ENCODE measurements at places on chromosomes 12 and 14.

- no peak for DNase-seq
Measured at GRCh38 chr12:33825442-33825841, 196.9 kb upstream of the ALG10 start.

DNA sequence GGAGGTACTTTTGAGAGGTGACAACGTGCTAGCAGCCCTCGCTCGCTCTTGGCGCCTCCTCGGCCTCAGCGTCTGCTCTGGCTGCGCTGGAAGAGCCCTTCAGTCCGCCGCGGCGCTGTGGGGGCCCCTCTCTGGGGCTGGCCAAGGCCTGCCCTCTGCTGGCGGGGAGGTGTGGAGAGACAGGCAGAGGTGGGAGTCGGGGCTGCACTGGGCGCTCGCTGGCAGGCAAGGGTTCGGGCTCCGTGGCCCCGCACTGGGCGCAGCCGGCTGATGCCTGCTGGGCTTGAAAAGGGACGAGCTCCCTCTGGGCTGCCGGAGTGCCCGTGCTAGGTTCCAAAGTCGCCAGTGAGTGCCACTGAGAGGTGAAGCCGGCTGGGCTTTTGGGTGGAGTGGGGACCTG, 580.0 kb downstream of the DIO2 start:
- no peak for DNase-seq

GRCh38 chr12:52382854-52383253, 2.6 kb downstream of the KRT84 start:
- no peak for DNase-seq

GRCh38 chr12:101824831-101825230, 5.9 kb downstream of the GNPTAB start:
- no peak for DNase-seq

DNA sequence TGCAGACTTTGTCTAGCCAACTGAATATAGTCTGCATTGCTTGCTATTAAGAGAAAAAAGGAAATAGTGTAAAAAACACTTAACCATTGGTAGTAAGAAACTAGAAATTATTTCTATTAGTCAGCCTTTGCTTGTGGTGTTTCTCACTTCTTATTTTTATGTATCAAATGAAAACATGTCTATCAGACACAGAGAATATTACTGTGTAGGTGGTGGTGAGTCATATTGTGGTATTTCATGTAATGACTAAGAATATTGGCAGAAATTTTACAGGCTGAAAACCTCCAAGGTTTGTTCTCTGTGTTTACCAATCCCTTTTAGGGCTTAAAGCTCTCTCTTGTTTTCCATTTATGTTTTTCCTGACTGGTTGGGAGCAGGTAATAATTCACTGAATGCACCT, 87.2 kb downstream of the DAAM1 start:
- no peak for DNase-seq

DNA sequence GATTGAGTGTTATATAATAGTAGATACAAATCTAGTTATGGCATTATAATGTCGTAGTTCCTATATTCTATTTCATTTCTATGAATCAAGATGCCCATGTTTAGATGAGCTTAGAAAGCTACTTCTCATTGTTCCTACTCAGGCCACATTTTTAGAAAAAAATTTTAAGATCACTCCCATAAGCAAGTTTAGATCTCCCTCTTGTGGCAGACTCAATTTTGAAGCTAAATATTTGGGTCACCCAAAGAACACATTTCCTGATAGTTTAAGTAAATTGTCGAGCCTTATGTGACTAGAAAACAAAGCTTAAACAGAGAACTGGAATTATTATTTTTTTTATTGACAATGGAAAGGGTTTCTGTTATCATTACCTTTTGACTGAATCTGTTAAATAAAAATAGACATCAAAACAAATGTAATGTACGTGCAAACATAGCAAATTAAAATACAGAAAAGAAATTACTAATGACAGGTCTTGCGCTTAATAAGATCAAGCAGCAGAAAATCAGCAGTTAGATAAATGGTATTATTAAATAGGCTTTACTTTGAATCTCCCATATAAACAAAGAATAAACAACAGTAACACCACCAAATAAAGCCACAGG, 180.2 kb downstream of the ACSS3 start:
- no peak for DNase-seq

- no peak for DNase-seq
Measured at GRCh38 chr12:92162079-92162478, 16.4 kb upstream of the BTG1 start.

DNA sequence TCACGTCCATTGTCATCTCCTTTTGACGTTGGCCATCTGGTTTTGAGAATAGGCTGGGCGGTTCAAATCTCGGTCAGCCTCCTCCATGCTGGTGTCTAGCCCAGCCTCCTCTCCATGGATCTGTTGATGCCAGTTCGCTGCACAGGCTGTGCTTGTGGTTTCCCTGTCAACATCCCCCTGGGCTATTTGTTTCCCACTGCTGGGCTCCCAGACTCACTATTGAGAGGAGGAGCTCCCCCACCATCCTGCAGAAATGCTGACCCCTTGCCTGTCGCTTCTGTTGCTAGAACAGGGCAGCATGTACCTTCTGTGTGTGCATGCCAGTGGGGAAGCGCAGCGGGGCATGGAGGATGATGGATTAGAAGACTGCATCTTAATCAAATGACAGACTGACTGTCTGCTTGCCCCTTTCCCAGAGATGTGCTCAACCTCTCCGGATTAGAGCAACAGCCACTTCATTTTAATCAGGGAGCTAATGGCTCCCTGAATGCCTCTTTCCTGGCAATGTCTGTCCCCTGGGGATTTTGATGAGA, 170.5 kb downstream of the TSPAN9 start:
- DNase-seq, result no peak

- no peak for DNase-seq
Measured at GRCh38 chr14:38206689-38207376, 871 bp upstream of the SSTR1 start.

GRCh38 chr12:90292183-90292582, 583.5 kb upstream of the ATP2B1 start:
- DNase-seq, result no peak

- no peak for DNase-seq
Measured at GRCh38 chr14:101689039-101689501, 72.4 kb upstream of the PPP2R5C start.

GRCh38 chr12:90682398-90682797, 272.6 kb downstream of the CCER1 start:
- DNase-seq, result no peak

- no peak for DNase-seq
Measured at GRCh38 chr12:65638324-65638723, 186.0 kb upstream of the HMGA2 start.

DNA sequence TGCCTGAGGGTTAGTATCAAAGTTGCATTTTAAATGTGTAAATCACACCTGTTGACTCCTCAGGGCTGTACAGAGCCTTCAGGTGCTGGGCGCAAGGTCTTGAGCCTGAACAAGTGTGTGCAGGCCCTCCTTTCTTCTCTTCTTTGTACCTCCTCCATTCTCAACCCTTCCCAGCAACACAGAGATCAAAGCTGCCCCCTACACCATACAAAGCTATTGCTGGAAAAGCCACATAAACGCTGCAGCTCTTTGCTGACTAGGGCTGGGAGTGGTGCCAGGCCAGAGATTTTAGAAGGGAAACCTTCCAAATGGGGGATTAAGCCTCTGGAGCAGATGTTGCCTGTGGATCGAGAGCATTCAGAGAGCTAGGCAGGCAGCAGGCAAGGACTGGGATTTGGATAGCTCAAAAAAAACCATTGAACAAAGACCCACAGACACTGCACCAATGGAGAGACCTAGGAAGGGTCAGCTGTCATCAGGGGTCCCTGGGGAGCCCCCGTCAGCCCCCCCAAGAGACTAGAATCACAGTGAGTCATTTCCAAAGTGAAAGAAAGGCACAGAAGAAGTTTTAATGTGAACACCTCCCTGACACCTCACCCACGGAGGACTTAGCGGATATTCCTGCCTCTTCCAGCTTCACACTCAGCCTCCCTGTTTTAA, 18.2 kb upstream of the SUSD6 start:
- DNase-seq, result no peak

- DNase-seq, result no peak
Measured at GRCh38 chr14:100605706-100606686, 18.8 kb upstream of the BEGAIN start.

- no peak for DNase-seq
Measured at GRCh38 chr12:100138048-100138802, 4.4 kb downstream of the BLTP3B start.

DNA sequence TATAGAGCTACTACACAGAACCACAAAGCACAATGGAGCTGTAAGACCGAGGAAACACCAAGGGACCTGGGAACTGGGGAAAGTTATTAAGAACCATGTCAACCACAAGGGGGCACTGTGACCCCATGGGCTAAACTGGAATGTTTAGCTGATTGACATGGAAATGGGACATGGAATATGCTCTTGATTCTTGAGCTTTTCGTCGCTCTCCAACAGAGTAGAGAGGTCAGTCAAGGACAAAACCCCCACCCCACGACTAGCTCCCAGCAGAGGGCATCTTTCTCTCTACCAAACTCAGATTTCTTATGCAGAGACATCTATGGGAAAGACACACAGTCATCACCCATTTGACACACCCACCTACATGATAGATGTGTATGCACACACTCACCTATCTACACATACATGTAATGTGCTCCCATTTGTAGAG, 10.1 kb downstream of the NDRG2 start:
- peak; percentile 78 for DNase-seq

GRCh38 chr14:65560340-65561027, 148.0 kb downstream of the FUT8 start:
- DNase-seq, result no peak

- no peak for DNase-seq
Measured at GRCh38 chr12:98939350-98939749, 294.3 kb downstream of the APAF1 start.

GRCh38 chr12:89775063-89775985, 66.7 kb upstream of the ATP2B1 start:
- no peak for DNase-seq

GRCh38 chr14:38662781-38663180, 406.9 kb upstream of the CLEC14A start:
- DNase-seq, result no peak

- no peak for DNase-seq
Measured at GRCh38 chr12:70982991-70983390, 62.5 kb upstream of the PTPRR start.

DNA sequence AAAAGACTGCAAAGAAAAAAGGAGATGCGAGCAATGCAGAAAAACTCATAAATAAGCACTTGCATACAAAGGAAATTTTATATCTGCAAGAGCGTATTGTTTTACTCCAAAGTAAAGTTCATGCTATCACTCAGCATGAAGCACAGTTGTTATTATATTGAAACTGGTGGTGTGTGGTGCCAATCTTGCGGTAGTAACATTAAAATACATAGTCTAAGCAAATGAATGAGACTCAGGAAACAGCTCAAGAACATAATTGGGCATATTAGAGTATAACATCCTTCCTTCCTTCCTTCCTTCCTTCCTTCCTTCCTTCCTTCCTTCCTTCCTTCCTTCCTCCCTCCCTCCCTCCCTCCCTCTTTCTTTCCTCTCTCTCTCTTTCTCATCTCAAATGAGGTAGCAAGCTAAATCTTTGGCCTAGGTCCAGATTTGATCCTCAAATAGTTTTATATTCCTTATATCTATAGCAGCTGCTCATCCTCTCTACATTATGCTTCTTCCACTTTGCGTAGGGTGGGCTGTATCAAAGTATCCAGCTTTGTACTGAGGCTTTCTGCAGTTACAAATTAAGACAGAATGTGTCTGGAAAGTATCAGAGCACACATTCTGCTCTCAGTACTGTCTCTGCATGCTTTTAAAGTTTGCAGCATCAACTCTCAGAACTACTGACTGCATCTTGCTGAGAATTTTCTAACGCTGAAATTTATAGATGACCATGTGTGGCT, 718.3 kb downstream of the RERGL start:
- no peak for DNase-seq

- no peak for DNase-seq
Measured at GRCh38 chr12:131505561-131505960, 205.3 kb upstream of the SFSWAP start.

GRCh38 chr12:92905258-92905810, 23.8 kb downstream of the EEA1 start:
- DNase-seq, result no peak

DNA sequence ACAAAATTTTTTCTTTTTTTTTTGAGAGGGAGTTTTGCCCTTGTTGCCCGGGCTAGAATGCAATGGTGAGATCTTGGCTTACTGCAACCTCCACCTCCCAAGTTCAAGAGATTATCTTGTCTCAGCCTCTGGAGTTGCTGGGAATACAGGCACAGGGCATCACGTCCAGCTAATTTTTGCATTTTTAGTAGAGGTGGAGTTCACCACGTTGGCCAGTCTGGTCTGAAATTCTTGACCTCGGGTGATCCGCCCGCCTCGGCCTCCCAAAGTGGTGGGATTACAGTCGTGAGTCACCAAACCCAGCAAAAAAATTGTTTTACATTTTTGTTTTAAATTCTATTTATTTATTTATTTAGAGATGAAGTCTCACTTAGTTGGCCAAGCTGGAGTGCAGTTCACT, 4.7 kb upstream of the SLC2A14 start:
- DNase-seq, result no peak
